H7 (cell line): ENCODE measurements at places on chromosomes 2 and 18.

GRCh38 chr2:233079953-233080835 is 20.1 kb downstream of the INPP5D start:
- DNase-seq, result no peak

DNA sequence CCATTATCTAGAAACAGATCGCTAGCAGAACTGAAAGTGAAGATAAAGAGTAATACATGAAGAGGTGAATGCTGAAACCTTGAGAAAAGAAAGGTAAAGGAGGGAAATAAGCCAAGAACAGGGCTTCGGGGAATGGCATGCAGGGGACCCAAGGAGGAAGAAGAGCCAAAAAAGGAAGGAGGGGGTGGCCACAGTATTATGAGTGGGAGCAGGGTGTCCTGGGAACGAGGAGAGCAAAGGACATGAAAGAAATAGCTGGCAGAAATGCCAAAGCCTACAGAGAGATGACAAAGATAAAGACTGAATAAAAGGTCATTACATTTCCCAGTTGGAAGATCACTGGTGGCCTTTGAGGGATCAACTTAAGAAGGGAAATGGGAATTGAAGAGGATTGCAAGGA is 82.9 kb downstream of the ACTR3 start:
- no peak for DNase-seq

DNA sequence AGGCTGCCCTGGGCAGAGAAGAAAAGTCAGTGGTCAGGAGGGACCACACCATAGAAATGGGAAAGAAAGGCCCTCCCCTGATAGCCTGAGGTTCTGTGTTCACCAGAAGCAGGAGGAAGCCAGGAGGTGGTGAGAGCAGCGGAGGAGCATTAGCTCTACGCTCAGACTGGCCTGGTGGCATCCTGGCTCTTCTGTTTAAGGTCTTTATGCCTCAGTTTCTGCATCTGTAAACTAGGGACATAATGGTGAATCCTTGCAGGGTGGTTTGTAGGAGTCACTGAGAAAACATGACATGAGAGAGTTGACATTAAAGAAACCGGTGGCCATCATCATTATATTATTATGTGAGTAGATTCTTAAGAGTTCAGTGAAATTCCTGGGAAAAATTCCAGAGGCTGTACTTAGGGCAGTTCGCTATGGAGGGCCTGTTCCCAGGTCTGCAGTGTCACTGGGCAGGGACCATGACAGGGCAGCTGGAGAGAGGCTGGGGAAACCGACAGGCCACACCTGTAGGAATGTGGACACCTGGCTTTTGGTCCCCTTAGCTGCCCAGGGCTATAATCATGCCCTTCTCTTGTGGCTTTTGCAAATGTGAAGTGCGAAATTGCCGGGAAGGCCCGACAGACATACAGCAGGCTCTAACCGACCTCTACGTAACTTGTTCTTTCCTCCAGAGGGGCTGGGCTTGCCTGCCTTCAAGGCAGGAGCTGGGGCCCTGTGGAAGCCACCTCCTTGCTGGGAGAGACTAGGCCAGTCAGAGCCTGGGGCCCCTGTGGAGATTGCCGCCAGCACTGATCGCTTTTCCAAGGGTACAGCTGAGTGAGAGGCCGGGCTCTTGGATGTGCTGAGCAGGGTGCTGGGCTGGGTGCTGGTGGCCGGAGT is 31.0 kb downstream of the GLI2 start:
- DNase-seq, result peak; percentile 82

GRCh38 chr2:241895712-241896641 is 26.4 kb downstream of the RTP5 start:
- peak; percentile 74 for DNase-seq
